CMK (cell line): ENCODE measurements at places on chromosomes 12 and 14.

GRCh38 chr12:118773956-118774723 lies 207.2 kb upstream of the SRRM4 start:
- DNase-seq: no peak

GRCh38 chr12:100963381-100963780 lies 168.8 kb downstream of the ANO4 start:
- no peak for DNase-seq

GRCh38 chr14:95609398-95609990 lies 74.6 kb downstream of the GLRX5 start:
- no peak for DNase-seq

DNA sequence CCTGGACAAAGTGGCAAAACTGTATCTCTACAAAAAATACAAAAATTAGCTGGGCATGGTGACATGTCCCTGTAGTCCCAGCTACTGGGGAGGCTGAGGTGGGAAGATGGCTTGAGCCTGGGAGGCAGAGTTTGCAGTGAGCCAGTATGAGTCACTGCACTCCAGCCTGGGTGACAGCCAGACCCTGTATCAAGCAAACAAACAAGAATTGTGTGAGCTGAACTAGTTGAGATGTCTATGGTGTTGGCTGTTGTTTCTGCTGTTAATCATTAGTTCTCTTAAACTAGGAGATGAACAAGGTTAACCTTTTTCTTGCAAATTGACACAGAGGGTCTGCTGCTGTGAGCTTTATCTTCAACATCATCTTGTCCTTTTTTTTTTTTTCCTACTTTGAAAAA lies 23.6 kb downstream of the RASSF3 start:
- DNase-seq: no peak

DNA sequence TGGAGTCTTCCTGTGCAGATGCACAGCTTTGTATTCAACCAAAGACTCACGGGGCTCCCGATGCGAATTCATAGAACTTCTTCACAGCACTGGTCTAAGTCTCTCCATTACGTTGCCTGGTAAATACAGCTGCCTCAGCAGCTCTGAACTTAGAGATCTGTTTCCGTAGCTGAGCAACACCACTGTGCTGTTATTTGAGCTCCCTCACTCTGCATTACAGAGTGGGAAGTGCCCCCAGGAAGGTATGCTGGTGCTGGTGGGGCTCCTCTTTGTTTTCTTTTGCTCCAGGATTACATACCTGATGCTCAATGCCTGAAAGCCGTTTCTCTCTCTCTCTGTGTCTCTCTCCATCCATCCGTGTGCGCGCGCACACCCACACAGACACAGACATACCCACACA lies 227.5 kb upstream of the RMST start:
- DNase-seq: no peak

- DNase-seq: no peak
Measured at GRCh38 chr14:75649337-75649736, 11.3 kb downstream of the ERG28 start.

DNA sequence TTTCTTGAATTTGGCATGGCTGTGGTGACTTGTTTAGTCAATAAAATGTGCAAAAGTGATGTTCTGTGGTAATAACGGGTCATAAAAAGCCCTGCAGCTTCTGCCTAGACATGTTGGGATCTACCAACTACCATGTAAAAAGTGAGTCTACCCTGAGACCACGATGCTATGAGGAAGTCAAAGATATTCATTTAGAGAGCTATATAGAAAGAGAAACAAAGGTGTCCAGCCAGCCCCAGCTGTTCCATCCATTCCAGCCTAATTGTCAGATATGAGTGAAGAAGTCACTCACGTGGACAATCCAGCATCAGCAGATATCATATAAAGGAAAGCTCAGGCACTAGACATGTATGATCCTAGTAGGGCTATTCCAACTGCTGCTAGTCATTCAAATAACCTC lies 117.2 kb upstream of the SSTR1 start:
- DNase-seq: no peak

- DNase-seq: no peak
Measured at GRCh38 chr14:64937171-64937820, 5.2 kb downstream of the GPX2 start.

- DNase-seq: no peak
Measured at GRCh38 chr12:68439368-68440045, 107.3 kb upstream of the MDM1 start.

DNA sequence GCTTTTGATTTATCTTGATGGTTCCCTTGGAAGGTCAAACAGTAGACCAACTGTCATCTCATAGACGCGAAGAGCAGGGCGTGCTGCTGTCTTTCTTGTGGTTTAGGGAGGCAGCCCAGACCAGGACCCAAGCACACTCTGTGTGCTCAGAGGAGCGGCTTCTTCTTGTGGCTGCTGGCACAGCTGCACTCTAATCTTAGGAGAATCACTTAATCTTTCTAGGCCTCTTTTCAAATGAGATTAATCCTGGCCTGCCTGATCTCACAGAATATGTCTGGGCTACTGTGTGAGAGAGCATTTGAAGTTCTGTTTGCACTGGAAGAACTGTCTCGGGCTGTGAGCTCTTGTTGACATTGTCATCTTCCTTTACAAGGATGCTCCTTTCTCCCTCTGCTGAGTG lies 60.0 kb upstream of the TRAF3 start:
- no peak for DNase-seq

DNA sequence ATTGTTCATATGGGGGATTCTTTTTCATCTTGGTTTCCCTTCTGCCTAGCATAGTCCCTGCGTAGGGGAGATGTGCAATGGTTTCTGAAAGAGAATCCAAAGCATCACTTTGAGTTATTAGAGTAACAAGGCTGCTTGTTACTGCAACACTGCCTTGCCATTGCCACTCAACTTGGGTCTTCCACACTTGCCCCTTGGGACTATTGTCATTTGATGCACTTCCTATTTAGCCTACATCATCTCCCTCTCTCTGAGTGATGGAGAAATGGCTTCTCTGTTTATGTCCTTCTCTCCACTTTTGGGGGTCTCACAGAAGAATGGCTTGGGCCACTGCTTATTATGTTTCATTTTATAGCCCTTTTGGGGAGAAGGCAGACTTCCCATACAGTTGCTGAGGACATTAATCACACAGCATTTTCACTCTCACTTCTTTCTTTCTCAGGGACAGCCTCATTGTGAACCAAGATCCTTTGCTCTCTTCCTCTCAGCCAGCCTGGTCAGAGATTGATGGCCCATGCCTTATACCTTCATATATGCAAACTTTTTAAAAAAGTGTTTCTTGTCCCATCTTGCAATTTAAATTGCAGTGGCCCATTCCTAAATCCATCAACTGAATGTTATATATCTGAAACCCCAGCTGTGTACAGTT lies 50.8 kb upstream of the POC1B start:
- no peak for DNase-seq
